ENCODE measurements at places on chromosomes 7 and 10.

GRCh38 chr10:24446739-24447138 is 237.8 kb downstream of the KIAA1217 start:
- no peak for DNase-seq

DNA sequence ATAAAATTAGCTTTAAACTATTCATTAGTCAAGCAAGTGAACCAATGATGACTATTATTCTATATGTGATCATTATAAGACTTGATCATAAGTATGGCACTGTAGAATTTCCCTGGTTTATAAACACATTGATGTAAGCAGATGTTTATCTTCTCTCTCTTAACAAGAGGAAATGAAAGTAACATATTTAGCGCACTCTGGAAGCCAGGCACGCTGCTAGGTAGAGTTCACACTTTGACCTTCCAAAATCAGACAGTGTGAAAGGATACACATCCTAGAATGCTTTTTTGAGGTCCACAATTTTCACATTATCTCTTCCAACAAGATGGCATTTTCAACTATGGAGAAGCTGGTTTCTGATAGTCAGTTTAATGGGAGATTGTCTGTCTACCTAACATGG is 529.4 kb upstream of the IGFBP3 start:
- DNase-seq = no peak

- no peak for DNase-seq
Measured at GRCh38 chr7:100173806-100174495, 3.2 kb downstream of the GPC2 start.

GRCh38 chr7:18974803-18975202 is 142.6 kb downstream of the TWIST1 start:
- no peak for DNase-seq

DNA sequence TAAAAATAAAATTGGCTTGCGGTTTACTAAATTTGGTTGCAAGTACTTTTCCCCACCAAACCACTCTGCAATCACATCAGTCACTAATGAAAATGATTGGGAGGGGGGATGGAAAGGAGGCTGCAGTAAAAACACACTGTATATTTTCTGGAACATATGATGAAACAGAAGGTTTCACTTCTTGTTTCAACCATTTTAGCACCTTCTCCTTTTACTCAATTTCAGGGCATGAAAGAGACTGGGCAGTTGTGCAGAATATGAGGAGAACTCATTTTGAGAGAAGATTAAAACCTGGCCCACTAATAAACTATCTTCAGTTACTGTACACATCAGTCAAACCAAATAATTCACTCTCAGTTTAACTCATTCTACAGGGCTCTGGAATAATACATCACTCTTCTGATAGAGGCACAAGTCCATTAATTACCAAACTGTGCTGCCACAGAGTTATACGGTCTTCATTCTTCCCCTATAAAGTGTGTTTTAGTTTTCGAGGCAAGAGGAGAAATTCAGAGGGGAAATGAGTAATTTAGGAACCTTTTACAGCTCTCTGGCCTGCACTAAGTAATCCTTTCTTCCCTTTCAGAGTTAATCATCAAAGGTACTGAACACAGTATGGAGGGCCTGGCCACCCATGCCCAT is 25.5 kb downstream of the JAZF1 start:
- no peak for DNase-seq

- no peak for DNase-seq
Measured at GRCh38 chr7:138627361-138627760, 73.8 kb downstream of the SVOPL start.

- DNase-seq = no peak
Measured at GRCh38 chr7:153245809-153246208, 486.3 kb downstream of the ACTR3B start.

DNA sequence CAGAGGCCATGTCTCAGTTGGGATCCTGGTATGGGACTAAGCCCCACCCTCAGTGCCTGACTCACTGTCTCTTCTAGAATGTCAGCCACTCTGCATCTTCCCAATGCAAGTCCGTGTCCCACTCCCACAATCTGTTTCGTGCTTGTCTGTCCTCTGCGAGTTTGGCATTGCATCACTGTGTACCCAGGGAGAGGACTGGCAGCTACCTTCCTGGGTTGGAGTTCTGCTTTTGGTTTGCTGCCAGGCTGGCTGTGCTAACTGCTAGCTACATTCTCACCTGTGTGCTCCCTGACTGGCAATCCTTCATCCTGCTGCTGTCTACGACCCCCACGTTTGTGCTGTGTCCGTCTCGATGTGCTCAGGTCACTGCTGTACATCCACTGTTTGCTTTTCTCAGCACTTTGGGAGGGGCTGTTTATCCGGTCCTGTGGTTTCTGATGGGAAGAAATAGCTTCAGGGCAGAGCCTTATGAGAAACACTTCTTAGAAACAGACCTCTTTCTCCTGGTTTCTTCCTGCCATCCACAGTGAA is 56.0 kb upstream of the GLI3 start:
- DNase-seq = no peak

GRCh38 chr10:119723624-119724023 is 2.2 kb upstream of the INPP5F start:
- no peak for DNase-seq

DNA sequence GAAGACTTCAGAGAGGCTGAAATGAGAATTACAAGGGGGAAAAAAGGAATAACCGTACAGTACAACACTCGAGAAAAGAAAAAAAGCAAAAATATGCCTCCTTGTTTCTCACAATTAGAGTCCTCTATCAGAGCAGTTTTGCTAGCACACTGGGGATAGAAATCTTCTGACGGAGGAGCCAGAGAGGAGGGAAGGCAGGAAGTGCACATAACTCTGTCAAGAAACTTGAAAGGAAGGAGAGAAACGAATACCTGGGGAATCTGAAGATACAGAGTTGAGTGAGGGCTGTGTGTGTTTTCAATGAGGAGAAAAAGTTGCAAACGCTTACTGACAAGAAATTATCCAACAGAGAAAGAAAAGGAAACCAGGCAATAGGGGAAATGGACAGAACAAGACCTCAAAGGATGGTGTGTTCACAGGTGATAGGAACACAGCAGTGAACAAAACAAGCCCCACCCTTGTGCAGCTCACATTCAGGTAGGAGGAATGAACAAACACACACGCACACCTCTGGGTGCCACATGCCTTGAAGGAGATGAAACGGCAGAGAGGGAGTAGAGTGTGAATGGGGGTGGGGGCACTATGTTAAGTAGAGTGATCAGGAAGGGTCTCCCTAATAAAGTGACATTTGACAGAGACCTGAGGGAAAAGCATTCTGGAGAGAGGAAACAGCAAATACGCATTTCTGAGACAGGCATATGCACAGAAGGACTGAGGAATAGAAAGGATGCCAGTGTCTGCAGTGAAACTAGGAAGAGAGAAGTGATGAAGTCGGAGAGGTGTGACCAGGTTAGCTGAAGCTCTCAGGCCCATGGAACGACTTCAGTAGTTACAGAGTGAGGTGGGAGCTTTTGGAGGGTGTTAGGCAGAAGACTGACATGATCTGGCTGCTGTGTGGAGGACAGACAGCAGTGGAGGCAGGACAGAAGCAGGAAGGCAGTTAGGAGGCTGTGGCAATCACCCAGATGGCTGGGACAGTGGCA is 46.7 kb upstream of the SPOCK2 start:
- DNase-seq = no peak

- DNase-seq = no peak
Measured at GRCh38 chr7:80134115-80134535, 506 bp upstream of the GNAI1 start.

DNA sequence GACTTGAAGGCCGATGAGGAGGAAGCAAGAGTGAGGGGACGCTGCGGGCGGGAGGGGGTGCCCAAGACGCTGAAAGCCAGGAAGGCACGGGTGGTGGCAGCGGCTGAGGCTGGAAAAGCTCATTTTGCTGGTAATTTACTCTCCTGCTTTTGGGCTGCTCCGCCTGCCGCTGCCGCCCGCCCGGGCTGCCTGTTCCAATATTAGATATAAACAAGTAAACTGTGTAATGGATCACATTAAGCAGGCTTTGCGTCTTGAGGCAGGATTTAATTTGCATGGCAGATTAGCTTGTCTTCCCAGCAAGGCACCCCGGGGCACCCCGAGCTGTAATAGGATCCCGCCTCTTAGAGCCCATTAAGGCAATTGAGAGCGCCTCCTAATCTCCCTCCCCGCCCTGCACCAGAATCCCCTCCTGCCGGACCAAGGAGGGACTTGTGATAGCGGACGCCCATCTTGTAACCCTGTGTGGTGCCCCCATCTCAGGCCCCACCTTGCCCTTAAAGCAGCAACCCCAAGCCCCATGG is 46.1 kb upstream of the SLF2 start:
- no peak for DNase-seq

All from stimulated activated CD8-positive, alpha-beta memory T cell treated with anti-CD3 and anti-CD28 coated beads, Interleukin-4, amount 100 ng/mL, for 1 hour (primary cell).